Neural progenitor cell (in vitro differentiated cells): ENCODE measurements at places on chromosomes 2 and 18. TPM values are rescaled to one million over a fixed set of nuclear protein-coding genes. Genes with fewer than 3 reads are reported as not detected.
A peak's percentile ranks its signal among the peaks of the same experiment; 100 is the strongest.

TCF23 gene
- total RNA-seq: 0.03 TPM in 1 of 2 replicates, not detected in the other

DNA sequence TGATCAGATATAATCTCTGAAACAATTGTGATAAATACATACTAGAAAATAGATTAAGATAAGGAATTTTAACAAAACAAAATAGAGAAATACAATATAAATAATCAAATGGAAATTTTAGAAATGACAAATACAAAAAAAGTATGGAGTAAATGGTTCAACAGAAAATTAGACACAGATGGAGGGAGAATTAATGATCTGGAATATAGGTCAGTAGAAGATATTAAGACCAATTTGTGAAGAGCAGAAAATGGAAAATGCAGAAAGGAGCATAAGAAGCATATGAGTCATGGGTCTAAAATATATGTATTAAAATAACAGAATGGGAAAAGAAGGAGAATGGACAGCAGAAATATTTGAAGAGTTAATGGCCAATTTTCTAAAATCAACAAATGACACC, 44.4 kb downstream of the FHOD3 start:
- peaks cover 3% of the 10 kb centered on the region for H3K36me3 ChIP-seq
- H3K27me3 ChIP-seq: no peaks in the 10 kb centered on the region
- H3K4me1 ChIP-seq: peaks cover 6% of the 10 kb centered on the region

GRCh38 chr2:216130346-216130971, 21.3 kb downstream of the XRCC5 start:
- no peaks in the 10 kb centered on the region for H3K27me3 ChIP-seq
- H3K27ac ChIP-seq: peak overlapping the region; percentile 14
- H3K4me3 ChIP-seq: no peak overlapping the region
- DNase-seq: no peak
- H3K36me3 ChIP-seq: peaks cover 86% of the 10 kb centered on the region

DYSF gene
- 0.39 and 1.1 TPM in 2 replicates for total RNA-seq

METTL4 gene
- total RNA-seq: 22.3 and 30.8 TPM in 2 replicates

DNA sequence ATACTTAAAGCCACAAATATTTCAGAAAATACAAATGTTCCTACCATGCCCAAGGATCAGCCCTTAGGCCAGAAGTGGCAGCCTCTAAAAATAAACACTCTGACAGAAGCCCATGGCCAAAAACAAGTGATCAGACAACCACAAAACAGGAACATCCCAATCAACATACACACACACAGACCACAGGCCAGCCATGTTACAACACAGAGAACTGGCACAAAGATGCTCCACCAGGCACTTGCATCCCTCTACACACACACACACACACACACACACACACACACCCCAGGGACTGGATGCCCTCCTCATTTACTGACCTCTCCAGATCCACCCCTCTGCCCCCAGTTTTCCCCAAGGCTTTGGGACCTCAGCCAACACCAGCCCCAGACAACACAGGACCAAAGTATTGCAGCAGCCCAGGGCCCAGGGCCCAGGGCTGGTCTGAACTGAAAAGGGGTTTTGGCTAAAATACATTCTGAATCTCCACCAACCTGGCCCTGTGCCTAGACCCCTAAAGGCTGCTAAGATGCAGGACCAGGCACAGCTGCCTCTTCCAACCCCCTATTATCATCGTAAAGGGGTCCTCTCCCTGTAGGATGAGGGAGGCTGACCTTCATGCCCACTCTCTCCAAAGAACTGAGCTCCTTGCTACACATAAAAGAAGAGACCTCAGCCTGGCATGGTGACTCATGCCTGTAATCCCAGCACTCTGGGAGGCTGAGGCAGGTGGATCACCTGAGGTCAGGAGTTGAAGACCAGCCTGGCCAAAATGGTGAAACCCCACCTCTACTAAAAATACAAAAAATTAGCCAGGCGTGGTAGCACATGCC, 151.4 kb downstream of the TNS1 start:
- H3K36me3 ChIP-seq: no peaks in the 10 kb centered on the region
- H3K27ac ChIP-seq: no peak overlapping the region
- H3K4me1 ChIP-seq: peaks cover 9% of the 10 kb centered on the region
- no peak for DNase-seq
- peaks cover 44% of the 10 kb centered on the region for H3K27me3 ChIP-seq

SNRNP27 gene
- 89.2 and 131 TPM in 2 replicates for total RNA-seq

DNA sequence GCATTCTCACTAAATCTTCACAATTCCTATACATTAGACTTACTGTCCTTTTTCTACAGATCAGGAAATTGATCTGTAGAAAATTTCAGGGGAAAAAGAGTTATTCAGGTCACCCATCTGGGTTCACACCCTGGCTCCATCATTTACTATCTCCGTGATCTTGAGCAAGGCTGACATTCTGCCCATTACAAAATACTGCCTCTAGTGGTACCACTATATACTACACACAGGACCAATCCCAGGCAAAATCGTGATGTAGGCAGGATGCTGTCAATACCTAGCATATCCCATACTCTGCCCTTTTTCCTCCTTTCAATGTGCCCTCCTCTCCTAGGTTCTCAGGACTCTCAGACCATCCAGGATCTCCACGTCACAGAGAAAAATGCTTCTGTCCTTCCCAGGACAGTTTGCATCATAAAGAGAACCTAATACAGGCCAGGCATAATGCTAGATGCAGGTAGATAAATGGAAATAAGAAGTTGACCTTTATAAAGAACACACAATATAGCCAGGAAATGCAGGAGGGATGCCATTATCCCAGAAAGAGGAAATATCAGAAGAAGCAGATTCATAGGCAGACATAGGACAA, 101.9 kb downstream of the CDH20 start:
- DNase-seq: peak; percentile 52
- H3K4me1 ChIP-seq: no peaks in the 10 kb centered on the region

DNA sequence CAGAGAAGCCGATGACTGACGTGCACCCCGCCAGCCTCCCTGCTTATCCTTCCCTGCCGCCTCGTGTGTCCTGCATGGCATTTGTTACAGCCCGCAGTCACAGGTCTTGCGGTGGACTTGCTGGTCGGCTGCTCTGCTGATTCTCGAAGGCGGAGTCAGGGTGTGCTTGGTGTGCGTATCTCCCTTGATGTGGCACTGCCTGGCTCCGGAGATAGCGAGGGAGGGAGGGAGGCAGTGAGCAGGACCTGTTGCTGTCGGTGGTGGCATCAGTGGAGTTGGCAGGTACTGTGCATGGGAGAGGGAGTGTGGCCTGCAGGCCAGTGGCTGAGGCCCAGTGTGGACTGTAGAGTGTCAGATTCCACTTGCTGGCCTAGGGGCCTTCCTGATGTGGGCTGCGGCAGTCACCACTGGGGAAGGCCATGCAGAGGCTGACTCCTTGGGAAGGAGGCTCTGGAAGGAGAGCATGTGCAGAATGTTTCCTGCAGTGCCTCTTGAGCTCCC, 198.9 kb downstream of the AGAP1 start:
- H3K4me3 ChIP-seq: no peak overlapping the region
- H3K27me3 ChIP-seq: no peaks in the 10 kb centered on the region
- H3K27ac ChIP-seq: no peak overlapping the region
- H3K4me1 ChIP-seq: peaks cover 15% of the 10 kb centered on the region

DNA sequence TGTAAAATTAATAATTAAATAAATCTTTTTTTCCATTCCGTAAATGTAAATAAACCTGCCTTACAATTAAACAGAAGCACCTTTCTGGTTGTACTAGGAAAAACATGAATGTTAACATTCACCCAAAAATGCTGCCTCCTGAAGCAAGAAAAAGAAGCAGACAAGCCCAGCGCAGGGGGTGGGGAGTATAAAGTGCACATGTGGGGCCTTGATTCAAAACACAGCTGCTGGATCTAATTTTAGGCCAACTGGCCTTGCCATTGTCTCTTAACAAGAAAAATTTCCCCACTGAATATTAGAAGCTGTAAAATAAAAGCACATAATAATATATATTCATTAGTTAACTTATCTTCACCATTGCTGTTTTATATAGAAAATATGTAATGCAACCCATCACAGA, 28.3 kb downstream of the TCF4 start:
- no peak for DNase-seq
- no peaks in the 10 kb centered on the region for H3K4me1 ChIP-seq
- no peaks in the 10 kb centered on the region for H3K27me3 ChIP-seq
- H3K27ac ChIP-seq: no peak overlapping the region
- no peak overlapping the region for H3K4me3 ChIP-seq

CDK15 gene
- 0.21 TPM in 1 of 2 replicates, not detected in the other for total RNA-seq

- H3K27ac ChIP-seq: no peak overlapping the region
- H3K27me3 ChIP-seq: no peaks in the 10 kb centered on the region
- no peak for DNase-seq
- H3K4me3 ChIP-seq: no peak overlapping the region
Observed at GRCh38 chr2:240413813-240414429, 21.5 kb upstream of the GPC1 start.

RIT2 gene
- not detected in 2 replicates for total RNA-seq

GRCh38 chr2:101912545-101912944, 79.2 kb upstream of the IL1R2 start:
- no peak for DNase-seq
- no peaks in the 10 kb centered on the region for H3K36me3 ChIP-seq
- no peak overlapping the region for H3K4me3 ChIP-seq
- H3K27me3 ChIP-seq: no peaks in the 10 kb centered on the region
- no peaks in the 10 kb centered on the region for H3K4me1 ChIP-seq

DNA sequence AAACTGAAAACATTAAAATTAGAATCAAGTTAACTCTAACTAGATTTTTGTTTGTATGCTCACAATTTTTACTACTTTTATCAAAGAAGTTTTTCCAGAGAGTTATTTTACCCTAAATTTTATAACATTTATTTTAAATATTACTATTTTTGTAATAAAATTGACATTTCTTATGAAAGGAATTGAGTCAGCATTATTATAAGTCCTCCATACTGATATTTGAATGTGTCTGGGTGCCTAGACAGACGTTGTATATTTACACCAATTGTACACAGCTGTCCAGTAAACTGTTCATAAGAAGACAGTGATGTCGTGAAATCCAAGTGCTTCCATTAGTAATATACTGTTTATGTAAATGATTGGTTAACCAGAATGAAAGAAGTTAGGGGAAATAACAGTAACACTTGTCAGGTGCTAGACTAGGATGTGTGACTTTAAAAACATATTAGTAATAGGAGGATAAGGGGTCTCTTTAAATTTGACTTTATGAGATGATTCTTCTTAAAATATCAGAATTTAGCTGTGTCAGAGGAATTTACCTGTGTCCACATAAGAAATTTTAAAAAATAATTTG, 73.7 kb downstream of the TANK start:
- no peaks in the 10 kb centered on the region for H3K36me3 ChIP-seq
- H3K4me1 ChIP-seq: peaks cover 11% of the 10 kb centered on the region
- no peak overlapping the region for H3K4me3 ChIP-seq

DNA sequence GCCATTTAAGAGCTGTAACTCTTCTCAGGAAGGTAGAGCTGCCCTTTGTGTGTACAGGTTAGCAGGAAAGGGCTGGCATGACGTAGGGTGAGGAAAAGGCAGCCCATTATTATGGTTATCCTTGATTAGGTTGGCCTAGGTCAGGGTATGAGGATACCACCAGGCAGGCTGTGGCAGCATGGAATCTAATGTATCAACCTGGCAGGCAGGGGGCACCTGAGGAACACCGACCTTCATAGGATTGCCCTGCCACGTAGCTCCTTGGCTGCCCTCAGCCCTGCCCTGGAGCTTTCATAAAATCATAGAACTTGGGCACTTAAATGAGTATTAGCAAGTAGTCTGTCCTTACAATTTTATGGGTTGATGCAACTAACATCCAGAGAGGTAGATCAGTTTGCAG, 261.6 kb downstream of the LTBP1 start:
- no peaks in the 10 kb centered on the region for H3K36me3 ChIP-seq
- H3K27me3 ChIP-seq: no peaks in the 10 kb centered on the region
- H3K4me3 ChIP-seq: no peak overlapping the region
- no peaks in the 10 kb centered on the region for H3K4me1 ChIP-seq
- H3K27ac ChIP-seq: no peak overlapping the region

ASB18 gene
- total RNA-seq: not detected in 2 replicates

ZNF892 gene
- total RNA-seq: 15.4 and 20.6 TPM in 2 replicates

AP1S3 gene
- 4.9 and 5.1 TPM in 2 replicates for total RNA-seq

DNA sequence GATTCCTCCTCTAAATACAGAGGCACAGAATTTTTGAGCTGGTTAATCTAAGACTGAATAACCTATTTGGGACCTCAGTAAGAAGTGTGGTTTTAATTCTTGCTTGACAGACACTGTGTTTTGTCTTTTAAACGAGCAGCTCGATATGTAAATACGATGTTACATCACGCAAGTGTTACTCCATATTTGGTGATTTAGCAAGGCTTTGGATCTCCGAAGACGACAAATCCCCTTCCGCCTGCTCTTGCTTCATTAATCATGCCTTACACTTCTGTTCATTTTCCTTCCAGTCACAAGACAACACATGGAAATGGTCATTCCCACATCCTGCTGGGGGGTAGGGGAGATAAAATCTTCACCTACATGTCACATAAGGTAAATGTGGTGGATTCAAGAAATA, 9.4 kb downstream of the BCL11A start:
- H3K27me3 ChIP-seq: no peaks in the 10 kb centered on the region
- H3K27ac ChIP-seq: no peak overlapping the region
- H3K4me3 ChIP-seq: no peak overlapping the region
- DNase-seq: no peak
- H3K4me1 ChIP-seq: peaks cover 29% of the 10 kb centered on the region

DNA sequence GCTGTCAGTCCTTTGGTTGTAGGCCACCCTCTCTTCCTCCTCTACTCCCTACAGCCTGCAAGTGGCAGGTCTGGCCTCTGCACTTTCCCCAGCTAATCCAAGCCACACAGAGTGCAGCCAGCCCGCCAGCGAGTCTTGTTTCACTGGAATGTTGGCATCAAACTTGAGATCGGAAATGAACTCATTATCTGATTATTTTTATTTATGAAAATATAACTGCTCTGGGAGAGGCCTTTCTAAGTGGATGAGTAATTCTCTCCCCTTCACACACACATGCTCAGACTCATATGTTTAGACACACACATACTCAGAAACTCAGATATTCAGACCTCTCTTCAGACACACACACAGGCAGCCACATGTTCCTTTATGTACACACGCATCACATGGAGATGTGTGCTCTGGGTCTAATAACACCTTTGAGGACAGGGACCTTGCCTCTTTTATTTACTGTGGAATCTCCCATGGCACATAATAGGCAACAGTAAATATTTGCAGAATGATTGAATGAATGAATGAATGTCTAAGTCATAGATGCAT, 151.3 kb downstream of the ZFP36L2 start:
- H3K36me3 ChIP-seq: no peaks in the 10 kb centered on the region
- peaks cover 15% of the 10 kb centered on the region for H3K4me1 ChIP-seq
- H3K27me3 ChIP-seq: no peaks in the 10 kb centered on the region
- H3K27ac ChIP-seq: no peak overlapping the region
- DNase-seq: no peak
- H3K4me3 ChIP-seq: no peak overlapping the region

GRCh38 chr2:66555091-66555490, 120.2 kb downstream of the MEIS1 start:
- peaks cover 18% of the 10 kb centered on the region for H3K4me1 ChIP-seq
- H3K4me3 ChIP-seq: no peak overlapping the region
- H3K27ac ChIP-seq: no peak overlapping the region
- no peaks in the 10 kb centered on the region for H3K36me3 ChIP-seq
- no peaks in the 10 kb centered on the region for H3K27me3 ChIP-seq
- DNase-seq: no peak

DNA sequence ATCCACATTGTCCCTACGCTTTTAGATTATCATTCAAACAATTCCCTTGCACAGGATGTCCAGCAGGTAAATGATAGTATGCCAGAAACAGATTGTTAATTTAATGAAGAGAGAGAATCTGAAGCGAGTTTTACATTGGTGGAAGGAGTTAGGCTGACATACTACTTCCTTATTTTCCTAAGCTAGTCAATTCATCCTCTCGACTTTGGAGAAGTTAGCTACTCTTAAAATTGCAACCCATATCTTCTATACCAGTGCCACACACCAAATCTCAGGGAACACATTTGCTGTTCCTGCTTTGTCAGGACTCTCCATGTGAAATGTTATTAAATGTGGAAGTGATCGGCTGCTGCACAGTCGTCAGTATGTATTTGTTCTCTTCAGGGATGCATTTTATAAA, 249.2 kb downstream of the NAPG start:
- H3K4me1 ChIP-seq: no peaks in the 10 kb centered on the region
- H3K36me3 ChIP-seq: no peaks in the 10 kb centered on the region
- no peak overlapping the region for H3K4me3 ChIP-seq
- H3K27me3 ChIP-seq: no peaks in the 10 kb centered on the region
